ENCODE measurements at places on chromosomes 3 and 15.

GRCh38 chr3:112377568-112378071, 44.7 kb downstream of the CD200 start:
- no peak for DNase-seq

- DNase-seq, result no peak
These were observed 83.4 kb downstream of the AQR start for GRCh38 chr15:34886134-34886533.

DNA sequence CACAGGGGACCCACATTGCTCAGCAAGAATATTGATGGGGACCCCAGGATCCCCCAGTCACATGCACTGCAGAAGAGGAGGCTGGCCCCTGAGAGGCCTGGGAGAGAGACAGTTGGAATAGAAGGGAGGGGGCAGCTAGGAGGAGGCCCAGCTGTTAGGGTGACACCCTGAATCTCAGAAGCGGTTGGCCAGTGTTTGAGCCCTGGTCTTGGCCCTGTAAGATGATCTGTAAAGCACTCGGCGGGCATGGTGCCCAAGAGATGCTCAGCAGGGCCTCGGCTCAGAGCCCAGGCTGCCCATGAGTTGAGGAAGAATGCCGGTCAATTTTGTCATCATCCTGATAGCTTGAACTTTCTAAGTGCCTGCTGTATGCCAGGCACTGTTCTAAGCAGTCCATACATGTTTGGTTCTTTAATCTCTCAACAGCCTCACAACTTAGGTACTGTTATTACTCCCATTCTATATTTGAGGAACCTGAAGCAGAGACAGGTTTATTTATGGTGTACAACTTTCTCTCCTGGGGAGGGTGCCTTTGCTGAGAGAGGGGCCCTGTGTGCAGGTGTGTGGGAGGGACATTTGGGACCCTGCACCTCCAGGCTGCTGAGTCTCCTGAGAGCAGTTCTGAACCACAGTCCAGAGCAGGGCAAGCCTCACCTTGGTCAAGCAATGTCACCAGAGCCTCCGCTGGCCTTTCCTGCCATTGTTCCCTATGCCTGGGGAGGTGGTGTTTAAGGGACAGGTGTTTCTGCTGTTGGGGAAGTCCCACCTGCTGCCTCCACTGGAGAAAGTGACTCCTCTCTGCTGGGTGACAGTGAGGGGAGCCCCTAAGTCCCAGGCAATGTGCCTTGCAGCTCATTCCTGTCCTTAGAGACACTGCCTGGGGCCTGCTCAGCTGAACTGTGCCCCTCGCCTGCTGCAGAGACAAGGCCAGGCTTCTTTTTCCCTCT, 26.0 kb downstream of the SLC6A6 start:
- no peak for DNase-seq

DNA sequence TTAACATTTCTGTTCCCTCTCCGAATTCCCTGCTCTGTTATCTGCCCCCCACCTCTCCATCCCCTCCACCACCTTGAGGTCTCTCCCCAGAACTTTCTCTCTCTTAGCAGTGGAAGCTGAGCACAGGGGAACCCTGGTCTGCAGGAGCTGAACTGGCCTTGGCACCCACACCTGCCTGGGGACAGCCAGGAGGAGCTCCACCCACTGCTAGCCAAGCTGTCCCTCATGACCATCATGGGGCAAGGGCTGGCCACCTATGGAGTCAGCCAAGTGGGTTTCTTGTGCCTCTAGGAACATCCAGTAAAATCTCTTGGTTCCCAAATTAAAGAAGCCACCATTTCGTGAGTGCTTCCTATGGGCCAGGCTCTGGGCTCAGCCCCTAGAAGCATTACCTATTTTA, 276.4 kb upstream of the TLE3 start:
- DNase-seq, result no peak

GRCh38 chr3:70360979-70361760, 48.7 kb upstream of the MDFIC2 start:
- no peak for DNase-seq

- peak; percentile 0 for DNase-seq
These were observed 91.5 kb downstream of the ITPR1 start for GRCh38 chr3:4584456-4585249.

GRCh38 chr15:36742696-36743095, 163.3 kb downstream of the CDIN1 start:
- no peak for DNase-seq

- no peak for DNase-seq
These were observed 81.9 kb upstream of the ZNF280D start for GRCh38 chr15:56815247-56815646.

GRCh38 chr3:124078953-124079911, 87.3 kb upstream of the ROPN1 start:
- DNase-seq, result peak; percentile 61

- no peak for DNase-seq
These were observed 47.9 kb downstream of the KBTBD12 start for GRCh38 chr3:127962937-127963336.

DNA sequence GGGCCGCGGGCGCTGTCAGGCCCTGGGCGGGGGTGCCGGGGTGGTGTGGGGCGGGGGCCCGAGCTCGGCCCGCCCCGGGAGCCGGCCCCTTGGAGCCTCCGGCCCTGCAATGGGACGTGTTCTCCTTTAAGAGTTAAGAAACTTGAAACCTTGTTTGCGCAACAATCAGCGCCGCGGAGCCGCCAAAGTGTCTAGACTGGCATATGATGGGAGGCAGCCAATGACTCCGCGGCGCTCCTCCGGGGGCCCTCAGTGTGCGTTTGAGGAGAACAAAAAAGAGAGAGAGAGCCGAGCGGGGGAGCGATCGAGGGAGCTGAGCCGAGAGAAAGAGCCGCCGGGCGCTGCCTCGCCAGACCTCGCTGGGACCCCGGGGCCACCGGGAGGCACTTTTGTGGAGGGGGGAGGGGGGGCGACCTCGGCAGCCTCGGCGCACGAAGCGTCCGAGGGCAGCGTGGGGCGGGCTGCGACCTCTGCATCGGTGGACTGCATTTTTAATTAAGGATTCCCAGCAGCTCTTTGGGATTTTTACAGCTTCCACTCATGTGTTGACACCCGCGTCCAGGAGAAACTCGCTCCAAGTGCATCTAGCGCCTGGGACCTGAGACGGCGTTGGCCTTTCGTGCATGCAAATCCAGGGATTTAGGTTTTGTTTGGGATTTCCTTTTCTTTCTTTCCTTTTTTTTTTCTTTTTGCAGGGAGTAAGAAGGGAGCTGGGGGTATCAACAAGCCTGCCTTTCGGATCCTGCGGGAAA, at the start of gene SMAD6:
SMAD6 (plus strand) TSS at position 202 of the 752 bp plus-strand sequence. CDS start 1,023 bp downstream, outside the sequence.
- DNase-seq, result peak; percentile 83

DNA sequence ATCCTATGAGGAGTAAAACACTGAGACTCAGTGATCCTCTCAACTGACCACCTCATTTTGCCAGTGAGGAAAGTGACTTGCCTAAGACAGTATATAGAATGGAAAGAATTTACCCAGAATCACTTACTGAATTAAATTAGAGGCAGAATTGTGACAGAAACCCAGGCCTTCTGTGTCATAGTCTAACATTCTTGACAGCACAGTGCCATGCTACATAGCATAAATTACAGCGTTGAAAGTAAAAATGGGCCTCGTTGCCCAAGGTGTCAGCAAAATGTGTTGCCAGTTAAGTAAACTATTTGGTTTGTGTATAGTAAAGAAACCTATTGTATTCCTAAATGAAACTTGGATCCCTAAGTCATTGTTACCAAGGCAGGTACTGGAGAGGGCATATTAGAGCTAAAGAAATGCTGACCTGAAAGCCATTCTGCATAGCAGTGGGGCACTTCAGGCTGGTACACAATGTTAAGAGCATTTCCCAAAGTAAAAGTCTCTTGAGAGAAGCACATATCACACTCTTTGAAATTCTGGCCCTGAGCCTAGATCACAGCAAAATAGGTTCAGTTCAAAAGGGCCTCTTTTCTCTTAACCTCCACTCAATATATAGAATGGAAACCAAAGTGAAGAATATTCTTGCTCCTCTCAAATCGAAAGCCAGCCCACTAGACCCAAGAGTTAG, 53.8 kb downstream of the HMG20A start:
- DNase-seq, result no peak

GRCh38 chr15:59186501-59186900, 20.1 kb upstream of the LDHAL6B start:
- no peak for DNase-seq

DNA sequence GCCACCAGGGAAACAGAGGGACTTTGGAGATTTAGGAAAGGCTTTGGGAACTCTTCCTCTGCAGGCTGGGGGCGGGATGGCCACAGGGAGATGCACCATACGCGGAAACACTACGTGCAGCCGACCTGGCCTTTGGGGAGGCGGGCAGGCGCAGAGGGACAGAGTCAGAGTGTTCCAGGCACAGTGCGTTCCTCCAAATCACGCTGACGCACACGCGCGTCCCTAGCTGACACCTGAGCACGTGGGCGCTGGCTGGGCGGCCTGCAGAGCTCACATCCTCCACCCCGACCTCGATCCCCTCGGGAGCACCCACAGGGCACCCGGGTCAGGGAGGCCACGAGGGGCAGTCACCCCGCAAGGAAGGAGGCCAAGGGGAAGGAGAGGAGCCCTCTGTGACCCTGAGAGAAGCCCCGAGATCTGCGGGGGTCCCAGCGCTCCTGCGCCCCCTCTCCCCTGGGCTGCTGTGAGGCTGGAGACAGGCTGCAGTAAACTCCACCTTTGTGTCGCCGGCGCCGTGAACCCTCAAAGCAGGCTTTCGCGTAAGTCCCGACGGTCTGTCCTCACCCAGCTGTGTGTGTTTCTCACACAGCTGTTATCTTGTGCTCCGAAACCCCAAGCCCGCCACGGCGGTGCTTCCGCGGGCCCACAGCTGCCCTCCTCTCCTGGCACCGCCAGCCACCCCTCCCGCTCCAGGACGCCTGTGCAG, 196.3 kb downstream of the OCA2 start:
- no peak for DNase-seq

DNA sequence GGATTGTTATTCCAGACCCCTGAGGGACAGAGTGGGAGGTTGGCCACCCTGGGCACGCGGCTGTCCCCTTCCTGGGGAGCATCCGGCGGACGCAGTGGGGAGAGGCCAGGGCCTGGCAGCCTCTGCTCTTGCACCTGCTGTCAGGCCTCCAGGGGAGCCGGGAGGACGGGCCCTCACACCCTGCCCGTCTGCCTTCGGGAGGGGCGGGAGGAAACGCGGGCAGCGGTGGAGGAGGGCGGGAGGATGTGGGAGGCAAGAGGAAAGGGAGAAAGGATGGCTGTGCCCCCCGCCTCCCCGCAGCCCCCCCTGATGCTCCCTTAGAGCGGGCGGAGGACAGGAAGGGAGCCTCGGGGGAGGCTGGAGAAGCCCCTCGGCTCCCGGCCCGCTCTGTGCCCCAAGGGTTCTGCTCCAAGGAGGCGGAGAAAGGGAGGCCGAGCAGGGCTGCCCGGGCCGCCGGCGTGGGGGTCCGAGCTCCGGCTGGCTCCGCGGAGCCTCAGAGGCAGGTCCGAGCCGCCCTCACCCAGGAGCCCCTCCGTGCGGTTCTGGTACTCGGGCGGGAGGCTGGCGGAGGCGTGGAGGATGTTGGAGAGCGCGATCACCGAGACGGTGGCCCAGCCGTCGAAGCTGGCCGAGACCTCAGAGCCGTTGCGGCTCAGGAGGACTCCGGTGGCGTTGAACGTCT, 40.9 kb downstream of the MUC20 start:
- peak; percentile 45 for DNase-seq

- DNase-seq, result peak; percentile 4
These were observed 17.4 kb upstream of the NPTN start for GRCh38 chr15:73650416-73651126.

DNA sequence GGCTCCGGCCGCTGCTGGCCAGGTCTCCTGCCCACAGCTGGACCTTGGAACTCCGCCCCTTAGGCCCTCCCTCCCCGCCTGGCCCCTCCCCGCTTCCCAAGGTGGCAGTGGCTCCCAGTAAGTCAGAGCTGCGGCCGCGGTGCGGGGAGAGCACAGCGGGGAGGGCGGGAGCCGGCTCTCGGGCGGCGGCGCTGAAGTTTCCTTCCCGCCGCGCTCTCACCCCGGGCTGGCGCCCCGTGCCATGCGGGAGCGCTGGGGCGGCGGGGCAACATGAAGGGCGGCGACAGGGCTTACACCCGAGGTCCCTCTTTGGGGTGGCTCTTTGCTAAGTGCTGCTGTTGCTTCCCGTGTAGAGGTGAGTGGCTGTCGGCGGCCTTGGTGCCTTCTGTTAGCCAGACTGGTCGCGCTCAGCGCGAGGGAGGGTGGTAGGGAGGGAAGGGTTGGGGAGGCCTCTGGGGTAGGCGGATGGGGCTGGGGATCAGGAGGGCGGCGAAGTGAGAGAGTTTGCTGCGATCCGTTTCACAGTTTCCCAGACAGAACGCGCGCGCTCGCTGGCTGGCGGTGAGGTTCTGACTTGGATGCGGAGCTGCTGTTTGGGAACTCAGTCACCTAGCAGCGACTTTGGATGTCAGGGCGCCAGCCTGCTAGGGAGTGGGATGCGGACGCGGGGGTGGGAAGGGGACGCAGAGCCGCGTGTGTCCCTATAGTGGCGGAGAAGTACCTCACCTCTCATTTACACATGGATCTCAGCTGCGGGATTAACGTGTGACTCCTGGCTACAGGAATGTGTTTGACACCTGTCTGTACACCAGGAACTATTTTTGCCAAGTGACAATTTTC, 145.5 kb upstream of the UMPS start:
- peak; percentile 81 for DNase-seq

- no peak for DNase-seq
These were observed 309.6 kb downstream of the PYDC2 start for GRCh38 chr3:191770541-191770940.

GRCh38 chr15:59268168-59268851, 61.7 kb downstream of the LDHAL6B start:
- DNase-seq, result peak; percentile 12

GRCh38 chr3:185215873-185216606, 37.8 kb downstream of the EHHADH start:
- DNase-seq, result peak; percentile 45

GRCh38 chr3:18149386-18149785, 275.8 kb downstream of the SATB1 start:
- no peak for DNase-seq

GRCh38 chr3:114700637-114701234, 406.9 kb downstream of the TIGIT start:
- DNase-seq, result no peak

GRCh38 chr3:10876661-10877060, 60.6 kb downstream of the SLC6A11 start:
- no peak for DNase-seq

GRCh38 chr3:29412110-29412509, 131.2 kb downstream of the RBMS3 start:
- DNase-seq, result no peak

- DNase-seq, result no peak
These were observed 114.5 kb downstream of the CD47 start for GRCh38 chr3:107976202-107976800.

DNA sequence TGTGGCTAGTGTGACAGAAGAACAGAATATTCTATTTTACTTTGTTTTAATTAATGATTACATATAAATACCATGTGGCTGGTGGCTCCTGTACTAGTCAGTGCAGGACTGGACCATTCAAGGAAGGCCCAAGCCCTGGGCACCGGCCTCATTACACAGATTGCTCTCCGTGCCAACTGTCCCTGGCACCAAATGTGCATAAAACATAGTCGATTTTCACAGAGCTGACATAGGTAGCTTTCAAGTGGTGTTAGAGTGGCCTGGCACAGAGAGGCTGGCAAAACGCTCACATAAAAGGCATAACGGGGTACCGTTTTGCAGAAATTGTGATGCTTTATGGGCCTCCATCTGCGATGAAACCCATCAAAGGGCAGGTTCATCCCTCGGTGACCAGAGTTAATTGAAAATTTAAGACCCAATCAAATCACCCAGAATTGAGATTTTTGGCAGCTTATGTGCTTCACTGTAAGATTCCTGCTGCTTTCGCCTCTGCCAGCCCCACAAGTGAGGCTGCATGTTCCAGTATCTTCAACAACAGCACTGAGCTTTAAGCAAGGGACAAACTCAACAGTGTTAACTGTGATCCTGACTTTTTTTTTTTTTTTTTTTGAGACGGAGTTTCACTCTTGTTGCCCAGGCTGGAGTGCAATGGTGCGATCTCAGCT, 25.9 kb downstream of the RFTN1 start:
- DNase-seq, result no peak

GRCh38 chr15:36896949-36897348, 203.4 kb downstream of the MEIS2 start:
- DNase-seq, result no peak
